Muscle of arm (tissue), 14 donors: ENCODE measurements at places on chromosomes 1 and 21.

DNA sequence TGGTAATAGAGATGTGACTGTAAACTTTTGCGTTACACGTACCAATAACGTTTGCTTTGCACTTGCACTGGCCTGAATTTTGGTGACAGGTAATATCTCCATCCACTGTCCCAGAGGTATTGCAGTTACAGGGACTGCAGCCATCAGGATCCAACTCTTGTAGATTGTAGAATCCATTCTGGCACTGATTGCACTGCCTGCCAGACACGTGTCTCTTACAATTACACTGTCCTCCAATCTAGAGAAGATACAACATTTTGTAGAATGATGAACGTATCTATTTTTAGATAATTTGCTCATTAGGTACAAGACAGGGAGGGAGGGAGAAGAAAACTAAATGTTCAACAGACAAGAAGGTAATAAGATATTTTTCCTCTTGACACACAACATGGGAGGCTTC lies 172.4 kb downstream of the USH2A start:
- no peak for DNase-seq

- DNase-seq = peak; percentile 83
Observed at GRCh38 chr21:39788383-39788782, 43.4 kb downstream of the IGSF5 start.

GRCh38 chr1:218439541-218440295 lies 94.6 kb downstream of the TGFB2 start:
- no peak for DNase-seq

- no peak for DNase-seq
Observed at GRCh38 chr1:241557551-241558193, 25.5 kb downstream of the KMO start.

GRCh38 chr1:244083383-244083943 lies 32.4 kb downstream of the ZBTB18 start:
- no peak for DNase-seq

DNA sequence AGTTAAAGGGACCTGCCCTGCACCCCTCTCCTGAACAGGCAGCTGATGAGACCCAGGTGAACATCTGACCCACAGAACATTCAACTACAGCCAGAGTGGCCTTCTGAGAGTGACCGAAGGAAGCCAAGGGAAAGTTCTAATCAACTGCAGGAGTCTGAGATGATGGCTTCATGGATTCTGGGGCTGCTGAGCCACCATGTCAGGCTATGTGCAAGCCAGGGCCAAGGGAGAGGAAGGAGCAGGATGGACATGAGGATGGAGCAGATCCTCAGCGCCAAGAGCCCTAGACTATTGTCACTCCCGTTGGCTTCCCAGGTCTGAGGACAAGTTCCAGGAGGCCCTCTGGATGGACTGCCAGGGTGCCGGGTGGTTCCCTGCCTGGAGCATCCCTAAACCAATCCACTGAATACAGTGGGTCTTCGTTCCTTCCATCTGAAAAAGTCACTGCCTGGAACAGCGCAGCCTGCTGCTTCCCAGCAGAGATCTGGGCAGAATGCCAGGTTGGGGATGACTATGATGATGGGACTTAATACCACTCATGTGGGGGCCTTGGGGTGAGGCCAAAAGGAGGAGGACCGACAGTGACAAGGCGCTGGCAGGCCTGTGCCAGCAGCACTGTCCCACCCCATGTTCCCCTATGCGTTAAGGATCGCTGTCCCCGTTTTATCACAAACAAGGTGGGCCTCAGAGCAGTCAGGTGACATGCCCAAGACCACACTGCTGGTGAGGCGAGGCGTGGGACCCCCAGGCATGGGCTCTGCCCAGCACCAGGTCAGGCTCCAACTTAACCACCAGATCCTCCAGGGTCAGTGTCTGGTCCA lies 19.8 kb downstream of the SPOCD1 start:
- no peak for DNase-seq

- DNase-seq = no peak
Observed at GRCh38 chr1:228376262-228376628, 30.4 kb downstream of the TRIM11 start.

- DNase-seq = no peak
Observed at GRCh38 chr1:12179111-12179519, 12.3 kb downstream of the TNFRSF1B start.

GRCh38 chr1:26822737-26823395 lies 3.6 kb upstream of the ZDHHC18 start:
- no peak for DNase-seq

DNA sequence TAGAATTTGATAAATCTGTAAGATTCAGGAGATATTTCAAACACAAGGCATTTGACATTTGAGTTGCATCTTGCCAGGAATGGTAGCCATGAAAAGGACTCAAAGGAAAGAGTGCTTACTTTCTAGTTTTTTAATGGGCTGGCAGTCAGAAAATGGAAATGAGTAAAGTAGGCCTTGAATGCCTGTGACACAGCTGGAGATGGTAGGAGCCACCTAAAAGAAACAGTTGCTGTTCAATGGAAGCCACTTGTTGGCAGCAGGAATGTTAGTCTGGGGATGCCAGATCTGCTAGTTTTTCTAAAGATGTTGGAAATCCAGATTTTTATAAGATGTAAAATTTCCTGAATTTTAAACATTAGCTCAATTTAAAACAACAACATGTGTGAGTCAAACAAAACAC lies 43.6 kb downstream of the CACHD1 start:
- no peak for DNase-seq

DNA sequence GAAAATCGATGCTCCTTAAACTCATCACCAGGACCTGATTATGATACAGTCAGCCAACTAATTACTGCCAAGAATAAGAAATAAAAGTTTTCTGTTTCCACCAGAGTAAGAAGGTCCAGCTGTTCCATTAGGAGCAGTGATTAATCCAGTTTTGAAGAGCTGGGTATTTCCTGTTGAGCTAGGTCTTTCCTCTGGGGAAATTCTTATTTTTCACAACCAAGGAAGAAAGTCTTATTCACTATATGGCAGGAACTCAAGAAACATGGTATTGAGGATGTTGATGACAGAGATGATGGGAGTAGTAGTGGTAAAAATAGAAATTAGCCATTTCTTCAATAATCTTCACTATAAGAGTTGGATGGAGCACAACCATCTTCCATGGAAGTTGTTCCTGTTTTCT lies 374.6 kb upstream of the RUNX1 start:
- no peak for DNase-seq

GRCh38 chr1:169892176-169892926 lies 1.3 kb downstream of the SCYL3 start:
- no peak for DNase-seq

DNA sequence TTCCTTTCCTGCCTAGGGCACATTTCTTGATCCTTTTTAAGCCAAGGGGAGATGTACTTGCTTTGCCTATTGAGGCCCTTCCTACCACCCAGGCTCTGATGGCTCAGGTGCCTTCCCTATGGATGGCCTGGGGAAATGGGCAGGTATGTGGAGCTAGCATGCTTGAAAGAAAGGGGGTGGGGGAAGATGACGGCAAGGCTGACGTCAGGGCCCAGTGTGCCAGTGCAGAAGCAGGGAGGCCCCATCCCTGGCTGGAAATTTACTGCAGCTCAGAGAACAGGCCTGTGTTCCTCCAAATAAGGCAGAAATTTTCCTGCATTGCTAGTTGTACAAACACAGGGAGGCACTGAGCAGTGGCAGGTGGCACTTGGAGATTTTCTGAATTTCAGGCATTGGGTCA lies 453.2 kb upstream of the VAMP3 start:
- DNase-seq = no peak

DNA sequence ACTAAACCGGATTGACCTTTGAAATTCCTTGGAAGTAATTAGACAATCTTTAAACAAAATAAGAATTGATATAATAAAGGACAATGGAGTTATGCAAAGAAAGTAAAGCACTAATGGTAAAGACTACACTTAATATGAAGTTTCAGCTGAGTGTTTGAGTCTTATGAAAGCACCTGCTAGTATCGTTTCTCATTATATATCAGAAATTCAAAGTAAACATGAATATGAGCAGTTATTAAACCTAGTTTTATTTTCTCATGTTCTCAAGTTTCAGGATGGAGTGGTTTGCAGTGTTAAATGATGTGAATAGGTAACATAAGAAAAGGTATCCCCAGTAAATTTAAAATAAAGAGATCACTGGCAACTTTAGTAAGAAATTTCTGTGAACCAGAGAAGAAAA lies 188.6 kb downstream of the ZP4 start:
- DNase-seq = no peak

- no peak for DNase-seq
Observed at GRCh38 chr1:972726-973458, 6.6 kb downstream of the PLEKHN1 start.
